Upper lobe of right lung (tissue), 1 donor: ENCODE measurements at places on chromosomes 5 and 9.

GRCh38 chr5:150945486-150945885 lies 40.7 kb upstream of the ZNF300 start:
- DNase-seq, result no peak

DNA sequence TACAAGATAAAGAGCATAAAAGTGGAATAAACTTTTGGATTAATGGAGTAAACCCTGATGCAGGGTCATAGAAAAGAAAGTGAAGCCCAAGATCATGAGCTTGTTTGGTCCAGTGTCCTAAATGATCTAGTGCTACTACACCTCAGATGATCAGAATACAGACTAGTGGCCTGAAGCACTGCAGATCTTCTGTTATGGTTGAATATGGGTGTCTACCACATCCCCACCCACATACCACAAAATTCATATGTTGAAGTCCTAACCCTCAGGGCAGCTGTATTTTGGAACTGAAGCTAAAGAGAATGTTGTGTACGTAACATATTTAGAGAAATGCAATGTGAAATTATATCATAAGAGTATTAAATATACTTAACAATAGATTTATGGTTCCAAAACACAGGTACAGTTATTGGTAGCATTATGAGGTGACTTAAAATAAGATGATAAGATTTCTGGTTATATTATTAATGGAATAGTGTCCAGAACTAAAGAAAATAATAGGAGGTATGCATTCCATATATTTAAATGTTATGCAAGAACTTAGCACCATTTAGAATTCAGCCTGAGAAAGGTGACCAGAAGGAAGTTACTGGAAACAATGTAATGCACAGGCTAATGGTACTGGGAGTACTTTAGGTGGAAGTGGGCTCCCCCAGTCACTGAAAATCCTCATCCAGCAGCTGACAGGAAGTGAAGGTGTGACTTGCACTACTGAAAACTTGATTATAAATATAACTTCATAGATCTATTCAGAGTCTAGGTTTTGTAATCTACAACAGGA lies 1155.1 kb downstream of the TAF11L14 start:
- no peak for DNase-seq

DNA sequence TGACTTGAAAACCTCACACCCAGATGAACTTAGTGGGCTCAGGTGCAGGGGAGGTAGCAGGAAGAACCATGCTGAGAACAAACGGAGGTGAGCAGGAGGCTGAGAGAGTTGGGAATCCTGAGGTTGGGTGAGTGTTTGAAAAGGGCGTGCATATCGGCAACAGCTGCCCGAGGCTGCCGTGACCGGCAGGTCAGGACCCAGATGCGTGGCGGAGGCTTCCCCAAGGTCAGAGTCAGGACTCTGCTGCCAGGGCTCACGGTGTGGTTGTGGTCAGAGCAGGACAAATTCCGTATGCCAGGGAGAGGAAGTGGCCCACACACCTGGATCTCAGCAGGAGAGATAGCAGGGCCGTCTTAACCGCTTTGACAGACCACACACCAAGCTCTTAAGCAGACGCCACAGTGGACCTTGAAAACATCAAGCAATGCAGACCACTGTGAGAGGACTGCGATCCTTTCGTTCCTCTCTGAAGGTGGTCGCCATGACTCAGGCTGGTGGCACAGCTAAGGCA lies 43.1 kb downstream of the ADAMTS16 start:
- no peak for DNase-seq

GRCh38 chr9:77582961-77583576 lies 65.1 kb downstream of the GNA14 start:
- no peak for DNase-seq

GRCh38 chr9:125425170-125425897 lies 163.7 kb downstream of the GAPVD1 start:
- no peak for DNase-seq

- DNase-seq, result no peak
Measured at GRCh38 chr9:107838766-107839165, 349.2 kb upstream of the KLF4 start.

DNA sequence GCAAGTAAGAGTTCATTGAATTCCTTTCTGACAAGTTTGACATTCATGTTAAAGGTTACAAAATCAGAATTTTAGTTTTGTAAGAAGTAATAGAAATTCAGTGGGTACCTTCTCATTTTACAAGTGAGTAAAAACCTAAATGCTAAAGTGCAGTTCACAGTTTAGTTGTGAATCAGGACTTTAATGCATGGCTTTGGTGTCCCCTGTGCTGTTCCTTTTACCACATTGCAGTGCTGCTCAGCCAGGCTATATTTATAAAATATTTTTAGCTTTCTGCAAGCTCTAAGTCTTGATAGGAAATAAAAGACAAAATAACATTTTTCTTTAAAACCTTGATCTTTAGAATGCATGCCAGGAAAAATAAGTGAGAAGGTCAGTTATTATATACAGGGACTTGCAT lies 26.3 kb downstream of the PAM start:
- DNase-seq, result no peak

DNA sequence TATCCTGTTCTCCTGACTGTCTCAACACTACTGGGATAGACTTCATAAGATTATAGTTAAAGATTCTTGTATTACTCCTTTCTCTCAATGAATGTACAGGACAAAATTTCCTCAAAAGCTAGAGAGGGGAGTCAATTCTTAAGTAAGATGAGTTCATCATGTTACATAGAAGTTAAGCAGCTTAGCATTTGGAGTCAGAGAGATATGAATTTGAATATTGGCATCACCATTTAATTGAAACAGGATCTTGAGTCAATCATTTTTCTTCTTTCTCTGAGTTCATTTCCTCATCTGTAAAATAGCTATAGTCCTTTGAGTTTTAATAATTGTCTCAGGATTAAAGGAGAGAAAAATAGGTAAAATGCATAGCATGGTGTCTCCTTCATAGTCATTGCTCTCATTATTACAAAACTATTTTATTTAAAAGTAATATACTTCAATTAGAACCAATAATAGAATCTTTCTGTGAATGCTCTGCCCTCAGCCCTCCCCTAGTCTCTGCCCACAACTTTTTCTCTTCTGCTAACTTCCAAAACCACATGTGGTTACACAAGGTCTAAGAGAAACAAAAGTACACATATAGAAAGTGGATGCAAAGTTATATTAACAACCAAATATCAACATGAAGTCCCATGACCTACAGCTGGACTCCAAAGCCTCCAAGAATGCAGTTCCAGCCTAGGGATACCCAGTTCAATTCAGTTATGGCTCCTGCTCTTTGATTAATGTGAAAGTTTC lies 265.6 kb downstream of the TLE1 start:
- DNase-seq, result no peak

DNA sequence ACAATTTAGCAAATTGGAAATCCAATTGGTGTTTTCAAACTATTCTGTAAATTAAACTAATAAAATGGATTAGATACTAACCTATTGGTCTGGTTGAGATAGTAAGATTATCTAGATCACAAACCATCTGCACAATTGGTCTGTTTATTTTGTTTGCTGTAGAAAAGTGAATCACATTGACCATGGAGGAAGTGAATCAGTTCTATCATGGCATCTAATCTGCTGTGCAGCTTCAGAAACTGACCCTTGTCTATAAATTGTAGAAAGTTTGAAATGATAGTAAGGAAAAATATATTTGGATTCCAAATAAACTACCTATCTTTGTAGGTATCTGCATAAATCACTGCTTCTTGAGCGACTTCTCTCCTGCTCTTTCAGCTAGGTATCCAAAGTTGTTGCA lies 1865.4 kb downstream of the MAT2B start:
- DNase-seq, result no peak

GRCh38 chr5:164002214-164002613 lies 496.8 kb downstream of the MAT2B start:
- no peak for DNase-seq

GRCh38 chr9:90142580-90142979 lies 500.0 kb downstream of the DIRAS2 start:
- no peak for DNase-seq

GRCh38 chr9:35482071-35482470 lies 7.8 kb upstream of the RUSC2 start:
- no peak for DNase-seq

GRCh38 chr5:38423276-38424147 lies 132.9 kb downstream of the LIFR start:
- DNase-seq, result no peak

DNA sequence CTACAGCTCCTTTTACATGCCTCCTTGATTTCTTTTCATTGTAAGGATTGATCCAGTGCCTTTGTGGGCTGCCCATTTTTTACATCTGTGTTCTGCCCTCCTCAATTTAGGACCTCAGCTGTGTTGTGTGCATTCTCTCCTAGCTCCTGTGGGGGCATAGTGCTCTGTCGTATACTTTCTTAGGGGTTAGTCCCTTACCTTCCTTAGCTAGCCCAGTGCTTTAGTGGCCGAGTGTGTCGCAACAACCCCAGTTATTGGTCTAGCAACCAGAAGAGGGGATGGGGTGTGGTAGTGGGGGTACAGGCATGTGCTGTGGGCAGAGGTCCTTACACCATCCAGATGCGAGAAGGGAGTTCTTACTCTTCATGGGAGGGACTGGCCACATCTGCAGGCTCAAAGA lies 12.1 kb downstream of the MTRR start:
- no peak for DNase-seq

DNA sequence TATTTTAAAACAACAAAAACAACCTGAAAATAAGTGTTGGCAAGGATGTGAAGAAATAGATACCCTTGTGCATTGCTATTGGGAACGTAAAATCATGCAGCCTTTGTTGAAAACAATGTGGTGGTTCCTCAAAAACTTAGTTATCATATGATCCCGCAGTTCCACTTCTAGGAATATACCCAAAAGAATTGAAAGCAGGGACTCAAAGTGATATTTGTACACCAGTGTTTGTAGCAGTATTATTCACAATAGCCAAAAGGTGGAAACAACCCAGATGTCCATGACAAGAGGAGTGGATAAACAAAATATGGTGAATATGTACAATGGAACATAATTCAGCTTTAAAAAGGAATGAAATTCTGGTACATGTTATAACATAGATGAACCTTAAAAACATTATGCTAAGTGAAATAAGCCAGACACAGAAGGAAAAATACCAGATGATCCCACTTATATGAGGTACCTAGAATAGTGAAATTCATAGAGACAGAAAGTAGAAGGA lies 29.0 kb downstream of the IRF1 start:
- DNase-seq, result no peak

- no peak for DNase-seq
Measured at GRCh38 chr5:160537116-160537515, 115.5 kb downstream of the PTTG1 start.

GRCh38 chr5:170265522-170265921 lies 32.1 kb downstream of the LCP2 start:
- no peak for DNase-seq

- DNase-seq, result no peak
Measured at GRCh38 chr9:34590381-34591247, 1.1 kb upstream of the CNTFR start.

DNA sequence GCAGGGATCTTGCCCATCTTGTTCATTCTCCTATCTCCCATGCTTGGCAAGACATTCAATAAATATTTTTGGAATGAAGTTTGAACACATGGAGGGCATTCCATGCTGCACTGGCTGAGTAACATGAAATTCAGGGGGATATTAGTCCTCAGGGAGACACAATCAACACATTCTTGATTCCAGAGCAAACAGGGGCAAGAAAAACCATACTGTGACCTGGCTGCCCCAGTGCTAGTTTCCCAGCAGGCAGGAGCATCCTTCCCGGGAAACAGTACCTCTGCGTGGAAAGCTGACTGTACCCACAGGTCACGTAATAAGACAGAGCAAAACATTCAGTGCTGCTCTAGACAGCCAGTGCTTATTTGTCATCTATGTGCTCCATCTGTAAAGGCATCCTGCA lies 66.3 kb upstream of the SPOCK1 start:
- no peak for DNase-seq

GRCh38 chr9:38362852-38363588 lies 29.5 kb upstream of the ALDH1B1 start:
- DNase-seq, result no peak

DNA sequence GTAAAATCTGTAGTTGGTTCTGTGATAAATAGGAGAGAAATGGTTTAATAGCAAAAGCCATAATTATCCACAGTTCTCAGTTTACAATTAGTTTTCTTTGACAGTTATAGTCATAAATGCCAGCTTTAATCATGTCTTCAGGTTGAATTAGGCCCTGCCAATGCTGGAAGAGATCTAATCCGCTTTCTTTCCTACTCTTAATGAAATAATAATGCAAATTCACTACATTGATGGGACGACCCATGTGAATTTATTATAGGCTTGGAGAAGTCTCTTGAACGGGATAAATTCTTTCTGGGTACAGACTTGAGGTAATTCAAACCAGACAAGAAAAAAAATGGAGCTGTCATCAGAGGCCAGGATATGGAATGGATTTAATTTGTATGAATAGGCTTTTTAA lies 950.4 kb downstream of the EFNA5 start:
- no peak for DNase-seq

- DNase-seq, result no peak
Measured at GRCh38 chr5:34978681-34979080, 49.3 kb downstream of the DNAJC21 start.

- no peak for DNase-seq
Measured at GRCh38 chr5:56941981-56942380, 9.9 kb downstream of the MIER3 start.

DNA sequence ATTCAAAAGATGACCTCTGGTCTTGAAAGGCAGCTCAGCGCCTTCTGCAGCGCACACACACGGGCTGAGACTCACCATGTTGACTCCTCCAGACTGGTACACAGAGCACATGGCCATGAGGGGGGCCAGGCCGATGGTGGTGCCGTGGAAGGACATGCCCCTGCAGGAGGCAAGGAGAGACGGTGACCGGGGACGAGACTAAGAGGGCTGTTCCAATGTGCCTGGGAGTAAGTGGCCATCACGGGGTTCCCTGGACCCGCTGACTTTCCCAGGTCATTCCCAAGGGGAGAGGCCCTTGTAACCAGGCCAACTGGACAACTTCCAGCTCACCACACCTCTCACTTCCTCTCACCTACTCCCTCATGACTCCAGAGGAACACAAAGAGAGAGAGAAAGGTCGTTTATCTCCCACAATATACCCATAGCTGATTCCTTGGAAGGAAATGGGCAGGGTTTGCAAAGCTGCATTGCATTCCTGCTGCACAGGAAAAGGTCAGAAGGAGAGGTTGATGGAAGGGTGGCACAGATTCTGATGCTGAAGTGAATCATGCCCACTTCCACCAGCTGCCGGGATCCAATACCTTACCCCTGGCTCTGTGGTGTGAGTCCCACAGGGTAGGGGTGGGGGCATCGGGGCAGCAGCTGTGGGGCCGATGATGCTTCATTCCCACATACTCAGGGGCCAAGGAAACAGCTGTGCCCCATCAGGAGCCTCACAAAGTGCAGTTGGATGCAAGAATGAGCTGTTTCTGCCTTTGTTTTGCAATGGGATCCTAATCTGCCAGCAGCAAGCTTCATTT lies 47.2 kb downstream of the NIPAL4 start:
- DNase-seq, result no peak

DNA sequence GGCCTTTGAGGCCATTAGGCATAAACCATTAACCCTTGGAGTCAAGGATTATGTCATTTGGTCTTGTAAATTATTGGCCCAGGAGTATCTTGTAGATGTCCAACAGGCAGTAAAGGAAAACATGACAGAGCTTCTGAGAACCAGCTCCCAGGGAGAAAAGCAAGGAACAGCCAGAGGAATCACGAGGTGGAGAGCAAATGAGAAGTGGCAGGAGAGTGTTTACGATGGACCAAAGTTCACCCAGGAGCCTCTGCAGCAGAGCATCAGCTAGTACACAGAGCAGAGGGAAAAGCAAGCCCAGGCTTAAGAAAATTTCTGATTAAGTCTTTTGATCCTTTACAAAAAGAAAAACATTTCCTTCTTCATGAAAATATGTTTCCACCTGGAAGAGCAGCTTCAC lies 206.2 kb downstream of the NDUFS4 start:
- no peak for DNase-seq

GRCh38 chr5:134248256-134248655 lies 22.4 kb upstream of the PPP2CA start:
- DNase-seq, result no peak

- no peak for DNase-seq
Measured at GRCh38 chr9:31730398-31730797, 654.0 kb upstream of the ACO1 start.
